ENCODE measurements at places on chromosomes 3 and 15. TPM values are rescaled to one million over a fixed set of nuclear protein-coding genes. Genes with fewer than 3 reads are reported as not detected.

Gene TMC3
- not detected for total RNA-seq

Gene GOLGA6B
- total RNA-seq, result not detected

DNA sequence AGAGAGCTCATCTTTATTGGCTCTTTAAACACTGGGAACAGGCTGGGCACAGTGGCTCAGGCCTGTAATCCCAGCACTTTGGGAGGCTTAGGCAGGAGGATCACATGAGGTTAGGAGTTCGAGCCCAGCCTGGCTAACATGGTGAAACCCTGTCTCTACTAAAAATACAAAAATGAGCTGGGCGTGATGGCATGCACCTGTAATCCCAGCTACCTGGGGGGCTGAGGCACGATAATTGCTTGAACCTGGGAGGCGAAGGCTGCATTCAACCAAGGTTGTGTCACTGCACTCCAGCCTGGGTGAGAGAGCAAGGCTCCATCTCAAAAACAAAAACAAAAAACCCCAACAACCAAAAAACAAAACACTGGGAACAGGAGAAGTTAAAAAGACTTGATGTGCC lies 72.1 kb downstream of the CHAC1 start:
- DNase-seq, result no peak

- peak; percentile 92 for DNase-seq
Observed at GRCh38 chr3:25664812-25665314, at the start of gene TOP2B. TSS of gene TOP2B (minus strand) at chr3:25664907. CDS start at chr3:25664297, 610 bp downstream.

DNA sequence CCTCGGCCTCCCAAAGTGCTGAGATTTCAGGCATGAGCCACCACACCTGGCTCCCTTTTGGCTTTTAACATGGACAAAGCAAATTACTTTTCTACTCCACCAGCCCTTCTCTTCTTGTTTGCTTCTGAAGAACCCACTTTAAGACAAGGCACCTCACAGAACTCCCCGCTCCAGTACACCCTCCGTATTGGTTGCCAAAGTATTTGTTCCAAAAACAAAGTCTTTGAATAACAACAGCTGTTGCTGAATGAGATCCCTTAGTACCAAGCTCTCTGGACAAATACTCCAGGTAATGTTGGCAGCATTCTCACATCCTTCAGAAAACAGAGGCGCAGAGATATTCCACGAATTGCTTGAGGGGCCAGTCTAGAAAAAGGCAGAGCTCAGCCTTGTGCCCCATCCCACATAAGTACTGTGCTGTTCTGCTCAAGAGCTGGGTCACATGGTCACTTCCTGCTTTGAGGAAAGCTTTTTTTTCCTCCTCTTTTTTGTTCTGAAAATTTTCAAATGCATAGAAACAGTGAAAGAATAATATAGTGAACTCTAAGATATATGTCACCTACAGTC lies 7.3 kb upstream of the CHCHD6 start:
- DNase-seq, result no peak

Gene PEX11A
- 11.6 TPM for total RNA-seq

Gene GRIP2
- total RNA-seq, result not detected

- no peak for DNase-seq
Observed at GRCh38 chr3:148081926-148082325, 615.8 kb upstream of the AGTR1 start.

DNA sequence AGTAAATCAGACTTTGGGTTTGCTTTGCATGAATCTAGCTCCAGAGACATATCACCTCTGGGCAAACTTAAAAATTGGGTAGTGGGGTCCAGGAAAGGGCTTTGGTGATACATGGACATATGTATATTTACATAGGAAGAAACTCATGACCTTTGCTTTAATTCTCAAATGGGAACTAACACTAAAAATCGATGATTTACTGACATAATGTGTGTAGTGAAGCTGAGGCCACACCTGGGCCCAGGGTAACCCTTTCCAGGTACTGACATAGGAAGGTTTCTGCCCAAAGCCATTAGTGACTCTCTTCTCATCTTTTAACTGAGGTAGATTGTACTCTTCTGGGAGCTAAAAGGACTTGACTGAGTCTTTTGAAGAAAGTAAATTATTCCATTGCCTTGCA lies 411.2 kb upstream of the TBL1XR1 start:
- no peak for DNase-seq

GRCh38 chr3:4309491-4310128 lies 6.4 kb downstream of the SETMAR start:
- DNase-seq, result peak; percentile 32

DNA sequence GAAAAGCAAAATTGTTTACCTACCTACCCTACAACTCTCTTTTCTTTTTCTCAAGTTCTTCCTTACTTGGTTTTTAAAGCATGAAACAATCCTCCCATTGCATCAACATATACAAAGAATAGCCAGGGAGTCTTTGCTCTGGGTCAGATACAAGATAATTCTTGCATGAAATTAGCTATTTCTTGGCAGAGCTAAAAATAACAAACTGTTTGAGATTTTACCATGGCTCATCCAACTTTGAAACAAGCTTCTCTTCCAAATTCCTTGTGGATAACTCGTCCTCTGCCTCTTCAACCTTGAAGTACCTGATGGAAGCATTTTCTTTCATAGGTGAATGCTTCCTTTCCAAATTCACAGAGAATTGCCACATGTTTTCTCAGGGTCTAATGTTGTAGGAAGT lies 9.2 kb upstream of the CBLB start:
- peak; percentile 49 for DNase-seq

GRCh38 chr3:69716119-69716518 lies 23.1 kb upstream of the MITF start:
- no peak for DNase-seq

Gene MGA
- 21.7 TPM for total RNA-seq

GRCh38 chr3:141863491-141863890 lies 13.0 kb upstream of the ATP1B3 start:
- no peak for DNase-seq

GRCh38 chr3:129248286-129248979 lies 973 bp upstream of the COPG1 start:
- no peak for DNase-seq

DNA sequence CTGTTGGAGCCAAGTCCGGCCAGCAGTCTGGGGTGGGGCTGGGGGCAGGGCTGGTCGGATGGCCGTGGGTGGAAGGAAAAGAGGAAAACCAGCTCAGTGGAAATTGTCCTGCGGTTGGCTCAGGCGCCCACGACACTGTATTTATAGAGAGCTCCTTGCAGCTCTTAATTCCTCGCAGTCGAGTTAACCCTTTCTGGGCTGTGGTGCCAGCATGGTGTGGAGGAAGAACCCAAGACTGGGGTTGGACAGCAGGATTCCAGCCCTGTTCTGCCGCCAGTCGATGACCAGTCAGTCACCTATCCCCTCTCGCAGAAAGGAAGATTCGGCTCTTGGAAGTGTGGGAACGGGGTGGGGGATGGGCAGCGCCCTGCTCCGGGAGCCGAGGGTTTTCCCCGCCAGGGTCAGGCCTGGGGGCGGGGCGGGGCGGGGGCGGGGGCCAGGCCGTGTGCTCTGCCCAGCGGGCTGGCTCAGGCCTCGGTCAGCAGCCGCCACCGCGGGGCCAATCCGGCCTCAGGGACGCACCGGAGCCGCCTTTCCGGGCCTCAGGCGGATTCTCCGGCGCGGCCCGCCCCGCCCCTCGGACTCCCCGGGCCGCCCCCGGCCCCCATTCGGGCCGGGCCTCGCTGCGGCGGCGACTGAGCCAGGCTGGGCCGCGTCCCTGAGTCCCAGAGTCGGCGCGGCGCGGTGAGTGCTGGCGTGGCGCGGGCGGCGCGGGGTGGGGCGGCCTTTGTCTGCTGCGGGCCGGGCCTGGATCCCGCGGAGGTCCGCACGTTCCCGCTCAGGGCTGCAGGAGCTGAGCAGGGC lies at the start of gene CD276:
Gene CD276, plus strand, starts transcription at position 607 of the 804 bp plus-strand sequence. CDS start 15,257 bp downstream, outside the sequence.
- DNase-seq, result peak; percentile 67

- no peak for DNase-seq
Observed at GRCh38 chr3:57066471-57066870, 6.0 kb downstream of the SPATA12 start.

- DNase-seq, result no peak
Observed at GRCh38 chr3:114307832-114308231, 14.0 kb downstream of the TIGIT start.

Gene SCG3
- 0.05 TPM for total RNA-seq

GRCh38 chr3:16084887-16085286 lies 89.6 kb upstream of the GALNT15 start:
- DNase-seq, result no peak

DNA sequence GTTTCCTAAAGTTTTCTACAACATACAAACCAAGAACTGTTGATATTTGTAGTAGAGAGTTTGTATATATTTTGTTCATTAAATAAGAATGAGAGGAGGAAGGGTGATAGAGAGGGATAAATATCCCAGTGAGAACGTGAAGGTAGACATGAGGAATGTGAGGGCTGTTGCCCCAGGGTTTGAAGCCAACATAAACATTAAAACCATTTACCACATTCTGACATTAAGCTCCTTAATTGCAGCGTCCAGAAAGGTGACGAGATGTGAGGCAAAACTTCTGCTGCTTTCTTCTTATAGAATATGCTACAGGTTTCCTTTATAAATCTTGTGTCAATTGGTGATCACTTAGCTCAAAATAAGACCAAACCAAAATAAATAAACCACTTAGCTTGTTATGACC lies 267.8 kb upstream of the CNTN4 start:
- peak; percentile 57 for DNase-seq

- DNase-seq, result no peak
Observed at GRCh38 chr15:82852941-82853561, 43.6 kb downstream of the WHAMM start.

Gene MINDY2
- 48.3 TPM for total RNA-seq

DNA sequence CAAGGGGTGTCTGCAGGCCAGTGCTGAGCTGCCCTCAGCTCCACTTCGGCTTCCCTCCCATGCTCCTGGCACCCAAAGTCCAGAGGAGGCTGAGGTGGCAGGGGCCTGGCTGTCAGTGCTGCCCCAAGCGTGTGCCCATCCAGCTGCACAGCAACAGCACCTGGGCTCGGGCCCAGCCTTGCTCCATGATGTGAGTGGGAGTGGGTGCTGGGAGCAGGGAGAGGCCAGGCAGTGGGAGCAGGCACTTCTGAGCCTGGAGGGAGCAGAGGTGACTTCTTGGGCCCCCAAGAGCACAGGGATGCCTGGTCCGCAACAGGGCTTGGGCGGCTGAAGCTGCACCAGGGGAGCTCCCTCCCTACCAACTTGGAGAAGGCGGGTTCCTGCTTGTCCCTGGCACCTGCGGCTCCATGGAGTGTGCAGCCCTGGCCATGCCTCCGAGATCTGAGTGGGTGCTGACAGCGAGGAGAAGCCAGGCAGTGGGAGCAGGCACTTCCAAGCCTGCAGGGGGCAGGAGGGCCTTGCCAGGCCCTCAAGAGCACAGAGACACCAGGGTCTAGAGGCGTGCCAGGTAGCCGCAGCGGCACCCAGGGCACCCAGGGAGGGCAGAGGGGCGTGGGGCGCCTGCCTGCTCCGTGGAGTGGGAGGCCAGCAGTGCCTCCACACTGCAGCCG lies 366.7 kb upstream of the SGO1 start:
- DNase-seq, result no peak

GRCh38 chr3:182104881-182105280 lies 393.2 kb downstream of the SOX2 start:
- DNase-seq, result no peak

DNA sequence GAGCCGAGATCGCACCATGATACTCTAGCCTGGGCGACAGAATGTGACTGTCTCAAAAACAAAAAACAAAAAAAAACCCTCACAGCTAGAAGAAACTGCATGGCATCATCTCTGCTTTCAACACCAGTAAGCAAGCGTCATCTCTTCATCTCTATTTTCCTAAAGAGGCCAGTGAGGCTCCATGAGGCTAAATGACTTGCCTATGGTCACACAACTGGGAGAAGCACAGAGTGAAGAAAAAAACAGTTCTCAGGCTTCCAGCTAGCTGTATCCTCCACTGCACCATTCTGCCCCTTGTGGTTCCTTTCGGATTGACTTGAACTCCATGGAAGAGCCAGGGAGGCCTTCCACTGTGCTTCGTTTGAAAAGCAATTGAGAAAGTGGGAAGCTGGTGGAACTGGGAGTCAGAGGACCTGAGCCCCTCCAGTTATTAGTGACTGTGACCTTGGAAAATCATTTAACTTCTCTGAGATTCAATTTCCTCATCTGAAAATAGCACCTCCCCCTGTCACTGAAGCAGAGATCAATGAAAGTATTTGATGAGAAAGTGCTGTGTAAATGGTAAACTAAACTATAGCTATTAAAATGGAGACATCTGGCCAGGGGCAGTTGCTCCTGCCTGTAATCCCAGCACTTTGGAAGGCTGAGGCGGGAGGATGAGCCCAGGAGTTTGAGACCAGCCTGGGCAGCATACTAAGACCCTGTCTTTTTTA lies 32.1 kb upstream of the DENND4A start:
- peak; percentile 75 for DNase-seq

DNA sequence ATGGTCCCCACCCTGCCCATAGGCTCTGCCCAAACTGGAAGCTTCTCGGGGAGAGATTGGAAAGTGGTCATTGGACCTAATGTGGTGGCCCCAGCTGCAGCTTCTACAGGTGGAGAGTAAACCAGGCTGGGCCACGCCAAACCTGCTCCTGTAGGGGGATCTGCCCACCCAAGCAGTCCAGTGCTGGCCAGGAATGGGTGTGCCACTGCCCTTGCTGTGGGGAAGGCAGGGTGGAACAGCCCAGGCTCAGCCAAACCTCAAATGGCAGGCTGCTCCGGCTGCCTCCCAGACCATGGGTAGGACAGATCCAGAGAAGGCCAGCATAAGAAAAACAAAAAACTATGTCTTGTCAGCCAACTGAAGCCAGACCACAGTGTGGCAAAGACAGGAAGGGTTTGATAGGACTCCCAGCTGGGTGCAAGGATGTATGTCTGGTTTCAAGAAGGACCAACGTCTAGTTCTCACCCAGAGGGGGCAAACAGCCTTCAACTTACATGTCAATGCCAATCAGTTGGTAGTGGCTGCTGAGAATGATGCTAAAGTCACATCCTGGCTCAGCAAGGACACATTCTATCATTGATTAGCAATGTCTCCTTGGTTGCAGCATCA lies 267.3 kb downstream of the UACA start:
- DNase-seq, result no peak

Gene ST3GAL6
- 1.4 TPM for total RNA-seq

DNA sequence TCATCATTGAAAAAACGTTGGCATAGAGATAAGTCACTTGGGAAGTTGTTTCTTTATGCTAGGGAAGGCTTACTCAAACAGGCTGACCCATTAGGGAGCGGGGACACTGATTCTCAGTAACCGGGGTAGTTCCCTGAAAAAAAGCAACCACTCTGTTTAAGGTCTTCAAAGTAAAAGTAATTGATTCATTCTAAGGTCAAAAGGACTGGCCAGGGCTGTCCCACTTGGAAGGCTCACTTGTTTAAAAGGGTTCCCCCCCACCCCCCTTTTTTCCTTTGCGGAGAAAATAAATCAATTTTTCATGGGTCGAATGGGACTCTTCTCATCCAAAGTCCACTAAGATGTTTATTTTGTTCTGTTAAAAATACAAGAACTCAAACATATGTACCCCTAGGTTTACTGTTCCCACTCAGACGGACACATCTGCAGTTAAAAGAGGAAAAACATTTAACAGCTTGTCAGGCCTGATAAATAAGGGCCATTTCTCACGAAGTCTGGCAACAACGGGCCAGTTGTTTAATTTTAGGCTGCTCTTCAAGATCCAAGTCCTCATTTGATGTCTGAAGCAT lies 53.0 kb downstream of the ARHGEF3 start:
- DNase-seq, result no peak
